Tongue (tissue), 3 donors: ENCODE measurements at places on chromosomes 6 and 20.

GRCh38 chr6:110944681-110945151 lies 13.8 kb upstream of the GTF3C6 start:
- DNase-seq, result no peak

DNA sequence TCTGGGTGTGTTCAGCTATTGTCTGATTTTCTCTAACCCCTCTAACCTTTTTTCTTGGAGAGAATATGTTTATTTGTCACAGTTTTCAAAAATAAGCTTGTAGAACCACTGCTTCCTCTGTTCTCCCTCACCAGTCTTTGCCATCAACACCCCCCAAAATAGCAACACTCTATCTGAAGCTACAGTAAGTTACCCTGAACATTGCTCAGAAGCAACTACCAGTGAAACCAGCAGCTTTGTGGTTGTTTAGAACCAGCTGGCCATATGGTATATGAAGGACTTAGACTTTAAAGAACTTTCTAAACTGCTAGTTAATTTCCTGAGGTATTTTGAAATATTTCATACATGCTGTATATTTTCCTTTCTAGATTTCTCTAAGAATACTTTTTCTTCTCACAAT lies 242.9 kb downstream of the KHDRBS2 start:
- DNase-seq, result no peak

DNA sequence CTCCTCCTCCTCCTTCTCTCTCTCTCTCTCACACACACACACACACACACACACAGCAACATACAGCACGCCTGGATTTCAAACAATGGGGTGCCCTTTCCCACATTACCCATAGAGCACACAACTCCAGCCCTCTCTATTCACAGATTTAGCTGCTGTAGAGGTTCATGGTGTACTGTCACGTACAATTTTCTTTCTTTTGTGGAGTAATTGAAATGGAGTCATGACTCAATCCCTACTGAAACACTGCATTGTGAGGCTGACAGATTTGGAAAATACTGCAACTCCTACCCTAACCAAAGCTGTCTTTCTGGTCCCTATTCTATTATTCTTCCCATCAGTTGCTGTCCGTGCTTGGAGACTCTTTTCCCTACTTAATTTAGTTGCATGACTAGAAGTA lies 166.9 kb downstream of the EDN1 start:
- DNase-seq, result no peak

DNA sequence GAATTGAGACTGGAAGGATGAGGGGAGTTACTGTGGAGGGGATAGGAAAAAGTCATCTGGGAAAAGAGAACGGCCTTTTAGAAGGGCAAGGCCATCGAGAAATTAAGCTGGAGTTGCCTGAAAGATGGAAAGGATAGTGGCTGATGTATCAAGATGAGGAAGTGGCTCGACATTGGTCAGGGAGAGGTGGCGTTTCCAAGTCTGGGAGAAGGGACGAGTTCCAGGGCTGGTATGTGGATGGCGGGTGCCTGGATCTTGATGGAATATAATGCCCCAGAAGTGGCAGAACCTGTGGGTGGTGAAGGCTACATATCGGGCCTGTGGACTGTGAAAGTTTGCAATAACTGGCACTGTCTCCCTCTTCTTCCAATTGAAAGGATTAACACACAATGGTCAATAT lies 2.2 kb upstream of the SIRT5 start:
- no peak for DNase-seq

GRCh38 chr20:52675375-52675774 lies 296.8 kb upstream of the TSHZ2 start:
- no peak for DNase-seq

GRCh38 chr20:33812908-33813462 lies 1.8 kb downstream of the CHMP4B start:
- DNase-seq, result peak; percentile 42

DNA sequence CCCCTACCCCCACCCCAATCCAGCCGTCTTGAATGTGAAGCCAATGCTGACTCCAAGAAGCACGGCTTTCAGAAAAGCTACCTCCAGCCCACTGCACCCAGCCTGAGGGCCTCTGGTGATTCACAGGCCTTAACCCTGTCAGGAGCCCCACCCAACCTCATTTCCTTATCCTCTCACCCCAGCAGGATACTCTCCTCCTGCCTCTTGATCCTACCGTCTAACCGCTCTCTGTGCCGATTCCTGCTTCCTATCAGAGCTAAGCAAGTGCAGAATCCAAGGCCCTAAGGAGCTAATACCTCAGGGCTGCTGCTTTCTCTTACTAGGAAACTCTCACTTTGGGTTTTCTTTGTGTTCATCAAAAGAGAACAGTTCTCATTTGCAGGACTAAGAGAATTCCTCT lies 47.2 kb downstream of the TRERF1 start:
- no peak for DNase-seq

GRCh38 chr6:90190752-90191395 lies 105.8 kb downstream of the BACH2 start:
- DNase-seq, result no peak

- no peak for DNase-seq
These were observed 37.9 kb downstream of the TRAM2 start for GRCh38 chr6:52538901-52539354.

DNA sequence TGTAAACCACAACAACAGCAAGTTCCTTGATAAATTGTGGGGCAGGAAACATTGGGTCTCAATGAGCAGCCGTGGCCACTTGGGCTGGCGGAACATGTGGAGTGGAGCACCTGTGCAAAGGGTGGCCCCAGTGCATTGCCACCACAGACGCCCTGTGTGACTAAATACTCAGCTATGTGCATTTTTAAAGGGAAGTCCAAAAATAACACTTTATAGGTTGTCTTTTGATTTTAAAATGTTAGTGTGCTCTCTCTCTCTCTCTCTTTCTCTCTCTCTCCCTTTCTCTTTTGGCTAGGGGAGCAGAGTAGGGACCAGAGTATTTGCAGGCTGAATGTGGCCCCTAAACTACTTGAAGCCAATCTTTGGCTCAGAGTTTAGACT lies 236.3 kb downstream of the BCAS1 start:
- no peak for DNase-seq

GRCh38 chr6:157822245-157823000 lies 623 bp upstream of the SNX9 start:
- DNase-seq, result peak; percentile 51

DNA sequence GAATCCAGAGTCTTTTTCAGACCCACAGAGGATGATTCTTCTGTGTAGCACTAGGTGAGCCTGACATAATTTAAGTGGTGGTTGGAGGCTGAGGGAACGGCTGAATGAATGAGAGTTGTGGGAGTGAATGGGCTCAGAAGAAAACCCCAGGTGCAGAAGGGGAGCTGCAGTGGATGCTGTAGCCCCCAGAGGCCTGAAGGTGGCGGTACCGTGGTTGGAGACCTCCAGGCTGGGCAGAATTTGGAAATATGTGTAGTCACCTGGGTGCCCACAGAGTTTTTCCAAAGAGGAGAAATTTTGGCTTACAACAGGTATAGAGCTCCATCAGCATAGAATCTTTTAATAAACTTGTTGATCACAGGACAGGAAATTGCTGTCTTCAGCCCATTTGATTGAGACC lies 6.5 kb upstream of the RAET1G start:
- no peak for DNase-seq

- no peak for DNase-seq
These were observed 110.4 kb downstream of the SYCP2 start for GRCh38 chr20:59823030-59823423.
